PC-3 (cell line): ENCODE measurements at places on chromosomes 6 and 20. TPM values are rescaled to one million over a fixed set of nuclear protein-coding genes. Genes with fewer than 3 reads are reported as not detected.
A peak's percentile ranks its signal among the peaks of the same experiment; 100 is the strongest.

GRCh38 chr20:17940224-17940971, 28.2 kb downstream of the SNX5 start:
- H3K4me1 ChIP-seq: no peaks in the 10 kb centered on the region
- H3K4me3 ChIP-seq: no peak overlapping the region
- peaks cover 40% of the 10 kb centered on the region for H3K36me3 ChIP-seq
- no peaks in the 10 kb centered on the region for H3K27me3 ChIP-seq

- DNase-seq: peak; percentile 82
- H3K27me3 ChIP-seq: no peaks in the 10 kb centered on the region
- H3K4me1 ChIP-seq: peaks cover 19% of the 10 kb centered on the region
- H3K27ac ChIP-seq: no peak overlapping the region
- H3K4me3 ChIP-seq: no peak overlapping the region
Measured at GRCh38 chr6:125191916-125192609, 38.5 kb downstream of the TPD52L1 start.

GRCh38 chr6:86192123-86192522, 549.4 kb upstream of the SYNCRIP start:
- DNase-seq: peak; percentile 42
- no peak overlapping the region for H3K27ac ChIP-seq
- H3K27me3 ChIP-seq: no peaks in the 10 kb centered on the region

GRCh38 chr6:69398729-69399128, 398.1 kb downstream of the LMBRD1 start:
- no peak for DNase-seq
- H3K27me3 ChIP-seq: no peaks in the 10 kb centered on the region
- H3K4me1 ChIP-seq: no peaks in the 10 kb centered on the region
- no peak overlapping the region for H3K27ac ChIP-seq
- no peak overlapping the region for H3K4me3 ChIP-seq

The PRKN gene
- not detected in 2 replicates for total RNA-seq

The SPATA25 gene
- 0.40 and 0.46 TPM in 2 replicates for total RNA-seq

DNA sequence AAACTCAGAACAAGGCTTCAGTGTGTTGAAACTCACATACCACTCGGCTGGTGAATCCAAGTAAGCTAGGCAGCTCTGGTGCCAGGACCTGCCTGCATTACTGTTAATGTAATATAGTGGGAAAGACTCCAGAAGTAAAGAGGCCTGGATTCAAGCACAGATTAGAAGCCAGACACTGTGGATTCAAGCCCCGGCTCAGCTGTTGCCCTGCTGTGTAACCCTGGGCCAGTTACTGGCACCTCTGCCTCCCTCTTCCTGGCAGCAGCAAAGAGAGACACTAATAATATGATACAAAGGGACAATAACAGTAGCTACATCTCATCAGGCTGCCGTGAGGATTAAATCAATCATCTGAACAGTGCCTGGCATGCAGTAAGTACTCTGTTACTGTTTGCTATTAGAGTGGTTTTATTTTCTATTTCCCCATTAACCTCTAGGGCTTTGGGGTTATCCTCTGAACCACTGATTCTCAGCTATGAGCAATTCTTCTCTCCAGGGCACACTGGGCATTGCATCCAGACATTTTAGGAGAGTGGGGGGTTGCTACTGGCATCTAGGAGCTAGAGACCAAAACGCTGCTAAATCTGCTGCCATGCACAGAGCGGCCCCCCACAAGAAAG, 92.9 kb downstream of the ZMYND8 start:
- peaks cover 3% of the 10 kb centered on the region; the same call in 1 of the 2 replicates for H3K36me3 ChIP-seq
- no peak overlapping the region for H3K27ac ChIP-seq
- H3K4me3 ChIP-seq: no peak overlapping the region
- H3K4me1 ChIP-seq: no peaks in the 10 kb centered on the region
- H3K27me3 ChIP-seq: no peaks in the 10 kb centered on the region

- H3K4me3 ChIP-seq: no peak overlapping the region
- H3K27me3 ChIP-seq: peaks cover 3% of the 10 kb centered on the region; the same call in 1 of the 2 replicates
- H3K36me3 ChIP-seq: no peaks in the 10 kb centered on the region
- no peak overlapping the region for H3K27ac ChIP-seq
- DNase-seq: no peak
Measured at GRCh38 chr6:45789238-45789637, 226.4 kb downstream of the CLIC5 start.

- H3K4me1 ChIP-seq: peaks cover 3% of the 10 kb centered on the region; the same call in 1 of the 2 replicates
- H3K27me3 ChIP-seq: peaks cover 58% of the 10 kb centered on the region
- H3K4me3 ChIP-seq: no peak overlapping the region
- no peaks in the 10 kb centered on the region for H3K36me3 ChIP-seq
- no peak overlapping the region for H3K27ac ChIP-seq
Measured at GRCh38 chr20:23546435-23547144, 21.7 kb downstream of the CST9L start.

The CYP39A1 gene
- 0.66 and 1.2 TPM in 2 replicates for total RNA-seq

GRCh38 chr6:106860940-106861339, 113.6 kb downstream of the CD24 start:
- no peak overlapping the region for H3K4me3 ChIP-seq
- no peak for DNase-seq
- H3K27me3 ChIP-seq: no peaks in the 10 kb centered on the region
- no peaks in the 10 kb centered on the region for H3K36me3 ChIP-seq
- peaks cover 24% of the 10 kb centered on the region for H3K4me1 ChIP-seq
- no peak overlapping the region for H3K27ac ChIP-seq

DNA sequence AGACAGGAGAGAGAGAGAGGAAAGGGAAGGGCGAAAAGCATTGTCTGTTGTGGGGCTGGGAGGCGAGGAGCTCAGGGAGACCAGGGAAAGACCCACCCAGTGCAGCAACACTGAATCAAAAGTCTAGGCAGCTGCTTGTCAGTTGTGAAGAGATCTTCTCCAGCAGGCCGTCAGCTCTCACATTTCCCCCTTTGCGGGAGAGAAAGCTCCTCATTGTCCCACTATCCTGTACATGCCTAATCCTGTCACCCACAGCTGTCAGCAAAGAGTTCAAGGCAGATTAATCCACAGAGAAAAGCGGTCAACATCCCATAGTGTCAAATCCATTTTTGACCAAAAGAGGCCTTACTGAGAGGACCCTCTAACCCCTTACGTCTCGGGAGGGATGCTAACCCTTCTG, 27.3 kb downstream of the RNF182 start:
- no peak for DNase-seq
- H3K27ac ChIP-seq: peak overlapping the region; percentile 77
- peaks cover 44% of the 10 kb centered on the region for H3K4me1 ChIP-seq
- 0 out of 2 replicates have a peak, but pooled peaks cover 3% of the 10 kb centered on the region for H3K36me3 ChIP-seq
- peak overlapping the region; percentile 21; the same call in 1 of the 2 replicates for H3K4me3 ChIP-seq

DNA sequence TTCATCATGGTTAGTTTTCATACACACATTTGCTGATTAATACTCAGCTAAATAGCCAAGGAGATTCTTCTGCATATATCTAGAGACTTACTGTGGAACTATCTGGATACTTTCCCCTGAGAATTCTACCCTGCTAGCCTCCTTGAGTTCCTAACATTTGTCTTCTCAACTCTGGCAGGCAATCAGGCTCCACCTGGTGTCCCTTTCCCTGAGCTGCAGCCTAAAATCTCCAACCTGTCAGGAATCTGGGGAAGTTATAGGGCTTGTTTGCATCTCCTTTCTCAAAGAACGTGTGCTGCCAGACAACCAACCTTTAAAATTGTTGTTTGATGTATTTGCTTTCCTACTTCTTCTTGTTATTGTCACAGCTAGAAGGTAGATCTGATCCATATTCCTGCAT, 73.4 kb downstream of the FUT9 start:
- no peaks in the 10 kb centered on the region for H3K36me3 ChIP-seq
- H3K27ac ChIP-seq: no peak overlapping the region
- H3K27me3 ChIP-seq: no peaks in the 10 kb centered on the region
- H3K4me3 ChIP-seq: no peak overlapping the region
- peak; percentile 42 for DNase-seq

The GABRR1 gene
- not detected in 2 replicates for total RNA-seq

DNA sequence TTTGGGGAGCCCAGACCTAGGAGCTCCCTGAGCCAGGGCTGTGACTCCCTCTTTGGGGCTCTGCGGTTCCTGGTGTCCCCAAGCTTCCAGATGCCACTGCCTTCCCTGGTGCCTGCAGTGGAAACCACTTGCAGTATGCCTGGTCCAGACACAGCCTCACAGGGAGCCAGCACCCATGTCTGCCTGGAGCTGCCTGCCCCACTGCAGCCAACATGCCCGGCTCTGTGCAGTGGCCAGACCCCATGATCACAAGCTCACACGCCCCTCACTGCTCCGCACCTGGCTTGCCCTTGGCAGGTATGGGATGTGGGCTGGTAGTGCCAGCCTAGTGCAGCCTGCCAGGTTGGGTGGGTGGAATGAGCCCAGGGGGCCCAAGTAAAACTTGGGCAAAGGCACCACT, 644.8 kb downstream of the HTR1B start:
- DNase-seq: no peak
- H3K27ac ChIP-seq: no peak overlapping the region
- H3K27me3 ChIP-seq: no peaks in the 10 kb centered on the region
- H3K4me1 ChIP-seq: no peaks in the 10 kb centered on the region
- no peak overlapping the region for H3K4me3 ChIP-seq
